ENCODE measurements at places on chromosomes 1 and 21.
A peak's percentile ranks its signal among the peaks of the same experiment; 100 is the strongest.

GRCh38 chr1:168824418-168825065 is 95.5 kb upstream of the DPT start:
- no peak for DNase-seq

GRCh38 chr1:215188302-215188950 is 105.9 kb downstream of the KCNK2 start:
- DNase-seq = no peak

DNA sequence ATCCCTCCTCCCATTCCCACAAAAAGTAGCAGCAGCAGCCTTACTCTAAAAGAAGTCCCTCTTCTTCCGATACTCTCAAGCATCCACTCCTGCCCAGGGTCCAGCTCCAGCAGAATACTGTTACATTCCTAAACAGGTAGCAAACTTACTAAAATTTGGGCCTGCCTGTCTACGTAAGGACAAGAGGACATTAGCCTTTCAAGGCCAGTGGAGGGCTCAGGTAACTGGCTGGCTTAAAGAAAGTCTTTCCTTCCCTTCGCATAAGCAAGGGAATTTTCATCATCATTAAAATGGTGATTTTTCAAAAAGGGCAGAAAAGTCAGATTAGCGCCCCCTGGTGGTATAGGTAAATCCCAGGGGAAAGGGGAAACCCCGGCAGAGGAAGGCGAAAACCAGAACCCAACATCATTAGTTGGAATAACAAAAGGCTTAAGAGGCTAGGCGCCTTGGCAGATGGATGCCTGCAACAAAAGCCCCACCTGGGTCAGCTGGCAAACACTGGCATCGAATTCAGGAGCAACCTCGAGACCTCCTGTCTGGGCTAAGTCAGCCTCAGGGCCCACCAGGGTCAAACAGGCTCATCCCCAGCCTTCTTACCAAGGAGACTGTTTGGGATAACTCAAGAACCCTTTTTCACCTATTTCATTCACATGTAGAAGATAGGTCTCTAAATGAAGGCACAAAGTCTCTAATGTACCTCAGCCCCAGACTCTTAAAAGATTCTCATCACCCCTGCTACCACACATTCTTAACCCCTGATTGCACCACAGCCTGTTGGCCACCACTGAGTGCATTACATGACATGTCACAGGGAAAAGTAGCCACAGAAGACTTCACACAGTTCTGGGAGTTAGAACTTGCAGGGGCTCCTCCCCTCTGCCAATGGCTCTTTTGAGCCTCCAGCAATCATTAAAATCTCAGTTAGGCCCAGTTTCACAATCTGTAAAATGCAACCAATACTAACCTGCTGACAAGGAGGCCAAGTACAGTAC is 36.7 kb downstream of the ERI3 start:
- no peak for DNase-seq

- DNase-seq = no peak
These were observed 816 bp downstream of the E2F2 start for GRCh38 chr1:23530087-23530746.

DNA sequence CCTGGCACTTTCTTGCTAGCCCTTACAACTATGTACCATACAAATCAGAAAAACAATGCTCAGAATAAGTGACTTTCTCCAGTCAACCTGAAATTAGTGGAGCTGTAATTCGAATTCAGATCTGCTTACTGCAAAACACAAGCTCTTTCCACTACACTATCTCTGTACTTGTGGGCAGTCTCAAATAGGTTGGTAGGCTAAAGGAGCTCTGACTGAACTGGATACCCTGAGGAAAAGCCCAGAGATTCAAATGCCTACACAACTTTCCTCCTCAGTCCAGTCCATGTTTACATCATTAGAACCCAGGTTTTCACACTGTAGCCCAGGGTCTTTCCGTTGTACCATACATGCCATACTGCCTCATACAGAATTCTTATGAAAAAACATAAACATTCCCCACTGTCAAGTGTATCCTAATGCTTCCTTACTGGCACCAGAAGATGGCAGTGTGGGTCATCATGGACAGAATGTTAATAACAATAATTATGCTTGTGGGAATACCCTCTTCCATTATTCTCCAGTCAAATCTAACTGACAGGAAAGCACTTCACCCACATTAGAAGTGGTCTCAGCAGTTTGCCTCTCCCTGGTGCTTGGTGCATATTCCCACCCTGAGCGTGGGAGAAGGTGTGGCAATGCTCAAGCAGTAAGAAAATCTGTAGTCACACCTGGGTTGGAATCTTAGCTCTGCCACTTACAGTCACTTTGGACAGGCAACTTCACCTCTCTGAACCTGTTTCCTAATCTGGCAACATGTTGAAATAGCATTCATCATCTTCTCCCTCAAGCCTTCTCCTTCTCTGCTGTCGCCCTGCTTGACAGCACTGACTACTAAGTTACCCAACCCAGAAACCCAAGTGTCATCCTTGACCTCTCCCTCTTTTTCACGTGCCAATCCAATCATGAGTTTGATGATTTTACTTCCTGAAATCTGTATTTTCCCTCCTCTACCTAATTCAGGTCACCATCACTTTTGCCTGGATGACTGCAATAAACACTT is 14.4 kb upstream of the ZFYVE9 start:
- no peak for DNase-seq

- DNase-seq = no peak
These were observed 97.6 kb downstream of the CC2D1B start for GRCh38 chr1:52268372-52268771.

DNA sequence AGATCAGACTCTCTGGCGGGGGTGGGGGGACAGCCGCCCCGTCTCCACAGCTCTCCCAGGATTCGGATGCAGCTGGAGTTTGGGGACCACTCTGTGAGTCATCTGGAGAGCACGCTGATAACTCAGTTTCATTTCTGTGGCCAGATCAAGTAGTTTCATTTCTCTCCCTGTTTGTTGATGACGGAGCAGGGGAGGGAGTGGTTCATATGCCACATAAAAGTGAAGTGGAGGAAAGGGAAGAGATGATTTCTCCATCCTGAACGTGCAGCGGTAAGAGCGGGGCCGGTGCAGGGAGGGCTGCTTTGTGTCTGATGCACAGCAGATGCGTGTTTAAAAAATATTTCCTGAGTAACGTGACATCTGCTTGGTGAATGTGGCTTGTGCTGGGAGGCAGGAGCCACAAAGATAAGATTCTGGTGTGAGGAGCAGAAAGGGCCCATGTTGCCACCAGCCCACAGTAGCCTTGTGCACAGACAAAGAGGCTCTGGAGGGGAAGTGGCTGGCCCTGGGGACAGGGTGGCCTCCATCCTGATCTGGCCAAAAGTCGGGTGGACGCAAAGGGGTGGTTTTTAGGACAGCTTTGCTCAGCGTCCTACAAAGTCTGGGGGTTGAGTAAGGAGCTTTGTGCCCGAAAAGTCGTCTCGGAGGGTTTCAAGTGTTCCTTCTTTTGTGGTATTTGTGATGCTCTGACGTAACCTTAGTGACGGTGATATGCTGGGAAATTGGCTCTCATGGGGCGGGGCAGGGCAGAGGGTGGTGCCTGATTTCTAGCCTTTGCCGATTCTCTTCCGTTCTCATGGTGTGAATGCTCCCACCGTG is at the start of gene MX2:
Gene MX2, plus strand, starts transcription at position 242 of the 819 bp plus-strand sequence. CDS start 14,880 bp downstream, outside the sequence.
- peak; percentile 79 for DNase-seq

GRCh38 chr1:40341491-40342380 is 24.6 kb upstream of the COL9A2 start:
- DNase-seq = no peak

DNA sequence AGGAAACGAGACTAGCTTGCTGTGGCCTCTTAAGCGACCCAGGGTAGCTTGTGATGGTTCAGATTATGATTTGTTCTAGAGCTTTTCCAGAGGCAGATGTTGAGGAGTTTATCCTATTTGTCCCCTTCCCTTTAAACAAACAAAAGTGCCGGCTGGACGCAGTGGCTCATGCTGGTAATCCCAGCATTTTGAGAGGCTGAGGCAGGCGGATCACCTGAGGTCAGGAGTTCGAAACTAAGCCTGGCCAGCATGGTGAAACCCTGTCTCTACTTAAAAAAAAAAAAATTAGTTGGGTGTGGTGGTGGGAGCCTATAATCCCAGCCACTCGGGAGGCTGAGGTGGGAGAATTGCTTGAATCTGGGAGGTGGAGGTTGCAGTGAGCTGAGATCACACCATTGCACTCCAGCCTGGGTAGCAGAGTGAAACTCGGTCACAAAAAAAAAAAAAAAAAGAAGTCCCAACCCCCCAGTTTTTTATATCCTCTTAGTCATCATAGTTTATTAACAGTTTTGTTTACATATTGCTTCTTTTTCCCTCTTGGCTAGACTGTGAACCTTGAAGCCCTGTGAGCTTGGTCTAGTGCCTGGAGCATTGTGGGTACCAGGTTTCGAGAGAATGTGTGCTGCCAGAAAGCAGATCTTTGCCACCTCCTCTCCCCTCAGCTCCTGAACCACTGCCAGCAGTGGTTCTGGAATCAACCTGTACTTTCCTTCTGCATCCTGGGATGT is 29.8 kb downstream of the MAPKAPK2 start:
- DNase-seq = peak; percentile 32

DNA sequence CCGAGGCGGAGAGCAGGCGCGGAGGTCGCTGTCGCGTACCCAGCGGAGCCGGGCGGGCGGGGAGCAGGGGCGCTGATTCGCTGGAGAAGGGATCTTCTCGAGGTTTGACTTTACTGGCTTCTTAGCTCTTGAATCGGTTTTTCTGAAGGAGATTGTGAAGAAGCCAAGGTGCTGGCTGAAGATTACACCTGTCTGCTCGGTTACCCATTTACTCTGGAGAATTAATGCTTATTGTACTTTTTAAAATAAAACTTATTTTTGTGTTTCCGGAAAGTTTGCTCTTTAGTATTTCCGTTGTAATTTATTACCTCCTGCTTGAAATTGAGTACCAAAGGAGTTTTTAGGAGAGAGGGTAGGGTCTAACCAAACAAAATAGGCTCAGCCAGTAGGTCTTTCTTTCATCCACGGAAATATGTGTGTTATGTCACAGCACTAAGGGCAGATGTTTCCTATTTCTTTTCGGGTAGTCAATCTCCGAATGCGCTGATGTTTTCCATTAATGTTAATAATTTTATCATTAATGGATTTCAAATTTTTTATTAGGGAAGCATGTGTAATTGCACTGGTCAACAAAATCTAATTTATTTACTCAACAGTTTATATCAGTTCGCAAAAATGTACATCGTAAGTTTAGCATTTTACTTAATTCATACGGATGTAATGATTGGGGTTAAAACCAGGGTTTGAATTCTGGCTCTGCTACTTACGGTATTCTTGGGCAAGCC is 510 bp upstream of the GNG5 start:
- DNase-seq = no peak

- no peak for DNase-seq
These were observed 3.5 kb downstream of the SPOCD1 start for GRCh38 chr1:31812158-31812829.

- DNase-seq = no peak
These were observed 16.8 kb downstream of the CNIH3 start for GRCh38 chr1:224632921-224633321.

- DNase-seq = no peak
These were observed 89.2 kb downstream of the ADSS2 start for GRCh38 chr1:244362476-244362875.

DNA sequence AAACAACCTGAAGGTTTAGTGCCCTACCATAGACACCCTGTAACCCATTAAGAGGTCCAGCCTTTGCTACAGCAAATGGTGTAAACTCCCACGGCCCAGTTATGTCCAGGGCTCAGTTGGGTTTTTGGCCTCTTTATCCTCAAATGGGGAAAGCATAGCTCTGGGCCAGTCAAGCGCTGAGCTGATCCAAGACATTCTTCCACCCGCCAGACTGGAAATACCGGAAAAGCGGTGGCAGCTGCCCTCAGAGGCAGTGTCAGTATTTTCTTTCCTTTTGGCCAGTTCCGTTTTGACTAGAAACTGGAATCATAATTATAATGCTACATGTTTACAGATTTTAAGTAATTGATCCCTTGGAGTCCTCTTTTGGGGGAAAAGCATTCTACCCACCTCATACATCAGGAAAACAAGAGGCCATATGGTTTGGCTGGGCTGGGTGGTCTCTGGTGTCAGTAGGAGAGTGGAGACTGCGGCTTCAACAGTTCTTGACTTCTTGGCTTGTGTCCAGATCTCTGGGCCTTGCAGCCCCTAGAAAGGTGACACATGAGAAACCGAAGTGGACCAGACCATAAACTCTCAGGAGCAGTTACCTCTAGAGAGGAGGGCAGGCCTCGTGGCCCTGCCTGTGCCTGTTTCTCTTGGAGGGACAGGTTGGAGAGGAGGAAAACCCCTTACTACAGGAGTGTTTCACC is 30.2 kb upstream of the CLDN14 start:
- no peak for DNase-seq

DNA sequence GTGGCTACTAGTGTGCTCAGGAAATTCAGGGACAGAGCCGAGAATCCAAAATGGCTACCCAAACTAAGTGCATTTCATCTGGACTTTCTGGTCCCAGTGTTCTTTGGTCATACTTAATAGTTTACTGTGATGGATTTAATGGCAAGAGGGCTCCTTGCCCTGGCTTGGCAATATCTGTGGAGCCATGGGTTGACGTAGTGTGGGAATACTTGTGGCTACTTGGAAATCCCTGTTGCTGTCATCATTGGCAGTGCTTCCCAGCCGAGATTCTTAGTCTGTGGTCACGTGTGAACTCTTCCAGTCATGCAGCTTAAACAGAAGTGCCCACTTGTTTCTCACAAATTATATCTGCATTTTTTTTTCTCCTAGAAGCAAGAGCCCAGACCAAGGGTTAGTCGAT is 198.9 kb downstream of the HS2ST1 start:
- no peak for DNase-seq

DNA sequence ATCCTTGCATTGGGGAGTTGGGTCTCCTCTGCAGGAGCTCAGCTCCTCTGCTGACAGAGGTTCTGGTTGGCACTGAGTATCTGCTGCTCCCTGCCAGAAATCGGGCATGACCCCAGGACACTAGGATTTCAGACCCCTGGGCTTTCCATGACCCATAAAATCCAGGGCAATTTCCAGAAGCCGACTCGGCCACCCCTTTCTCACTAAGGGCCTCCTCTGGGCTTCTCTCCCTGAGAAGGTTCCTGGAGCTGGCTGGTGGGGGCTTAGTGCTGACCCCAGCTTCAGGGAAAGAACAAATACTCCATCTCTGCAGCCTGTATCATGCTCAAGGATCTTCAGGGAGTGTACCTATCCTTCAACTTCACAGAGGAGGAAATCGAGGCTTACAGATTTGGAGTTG is 603.4 kb downstream of the PTPRU start:
- DNase-seq = no peak

- no peak for DNase-seq
These were observed 459.1 kb downstream of the SETD4 start for GRCh38 chr21:35601211-35601610.

- no peak for DNase-seq
These were observed 114.3 kb downstream of the NMNAT2 start for GRCh38 chr1:183303901-183304300.

DNA sequence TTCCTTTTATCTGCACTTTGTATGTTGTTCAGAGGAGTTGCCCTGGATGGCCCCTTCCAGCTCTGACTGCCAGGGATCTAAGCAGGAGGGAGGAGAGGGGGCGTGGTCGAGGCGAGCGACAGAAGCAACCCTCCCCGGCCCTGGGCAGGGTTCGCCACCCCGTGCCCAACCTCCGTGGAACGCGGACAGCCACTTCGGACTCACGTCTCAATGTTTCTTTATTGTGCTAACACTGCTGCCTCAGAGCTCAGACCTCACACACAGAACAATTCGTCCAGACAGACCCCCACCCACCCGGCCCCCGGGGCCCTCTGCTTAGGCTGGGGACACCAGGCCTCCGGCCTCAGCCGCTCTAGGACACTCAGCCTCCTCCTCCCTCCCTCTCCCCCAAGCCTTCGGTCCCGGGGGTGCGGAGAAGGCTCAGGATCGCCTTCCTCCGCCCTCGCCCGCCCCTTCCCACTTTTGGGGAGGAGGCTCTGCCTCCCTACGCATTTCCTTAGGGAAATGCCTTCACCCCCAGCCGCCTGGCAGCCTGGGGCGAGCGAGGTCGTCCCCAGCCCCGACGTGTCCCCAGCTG is 8.3 kb downstream of the VSIG8 start:
- DNase-seq = no peak

GRCh38 chr1:33609739-33610138 is 137.3 kb downstream of the ZSCAN20 start:
- no peak for DNase-seq

Measured in T-helper 22 cell (primary cell).